Psoas muscle (tissue), 8 donors: ENCODE measurements at places on chromosomes 2 and 18. TPM values are rescaled to one million over a fixed set of nuclear protein-coding genes. Genes with fewer than 3 reads are reported as not detected.

GRCh38 chr2:239345251-239345650, 55.6 kb downstream of the HDAC4 start:
- DNase-seq, result no peak

AQP12A gene
- polyA plus RNA-seq, result not detected

DNA sequence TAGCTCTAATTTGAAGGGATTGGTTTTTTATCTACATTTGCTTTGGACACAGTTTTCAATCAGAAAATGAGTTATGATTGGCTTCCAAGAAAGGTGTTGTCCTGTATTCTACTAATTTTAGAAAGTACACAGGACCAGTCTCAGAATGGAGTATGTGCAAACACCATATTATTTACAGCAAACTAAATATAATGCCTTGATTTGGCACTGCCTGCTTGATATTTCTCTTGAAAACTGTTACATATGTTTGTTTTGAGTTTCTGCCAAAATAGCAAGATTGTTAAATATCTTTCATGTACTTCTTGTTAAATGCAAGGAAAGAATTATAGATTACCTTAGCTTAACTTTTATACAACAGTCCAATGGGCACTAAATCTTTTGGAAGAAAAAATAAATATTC, 694.9 kb downstream of the KCNJ3 start:
- no peak for DNase-seq

GRCh38 chr2:112661656-112662305, 16.0 kb downstream of the SLC20A1 start:
- DNase-seq, result no peak

DNA sequence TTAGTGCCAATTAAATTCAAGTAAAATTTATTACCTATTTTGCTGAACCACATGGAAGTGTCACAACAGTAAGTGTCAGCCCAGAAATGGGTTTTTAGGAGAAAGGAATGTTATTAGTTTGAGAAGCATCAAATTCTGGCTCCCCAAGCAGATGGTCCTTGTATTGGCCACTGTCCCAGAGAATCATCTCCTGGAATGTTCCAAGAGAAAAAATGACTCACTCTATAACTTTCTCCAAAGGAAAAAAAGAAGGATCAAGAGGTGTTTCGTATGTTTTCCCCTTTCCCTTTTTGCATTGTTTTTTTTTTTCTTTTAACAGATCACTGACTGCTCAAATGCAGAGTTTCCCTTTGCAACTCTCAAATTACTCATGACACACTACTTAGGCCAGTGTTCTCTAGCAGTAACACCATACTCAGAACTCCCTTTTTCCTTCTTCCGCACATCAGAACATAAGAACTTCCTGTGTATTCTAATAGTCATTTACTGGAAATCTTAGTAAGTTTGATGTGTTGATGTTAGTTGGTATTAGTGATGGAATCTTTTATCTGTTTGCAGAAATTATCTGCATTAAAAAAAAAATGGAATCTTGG, 390.3 kb downstream of the GPD2 start:
- DNase-seq, result no peak

DNA sequence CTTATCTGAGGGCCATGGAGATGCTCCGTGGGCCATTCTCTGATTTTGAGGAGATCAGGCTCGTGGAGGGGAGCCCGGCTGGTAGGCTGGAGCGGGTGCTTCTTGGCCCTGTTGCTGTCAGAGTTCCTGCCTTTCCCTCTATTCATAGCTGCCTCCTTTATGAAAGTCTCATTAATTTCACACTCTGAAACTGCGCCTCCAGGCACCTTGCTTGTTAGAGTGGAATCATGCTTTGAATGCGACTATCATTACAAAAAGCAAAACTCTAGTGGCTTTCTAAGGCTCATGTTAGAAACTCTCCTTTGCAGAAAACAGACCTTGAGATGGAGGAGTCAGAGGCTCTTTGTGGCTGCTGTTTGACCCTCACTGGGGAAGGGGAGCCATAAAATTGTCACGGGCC, 131.0 kb upstream of the SNTG2 start:
- no peak for DNase-seq

DNA sequence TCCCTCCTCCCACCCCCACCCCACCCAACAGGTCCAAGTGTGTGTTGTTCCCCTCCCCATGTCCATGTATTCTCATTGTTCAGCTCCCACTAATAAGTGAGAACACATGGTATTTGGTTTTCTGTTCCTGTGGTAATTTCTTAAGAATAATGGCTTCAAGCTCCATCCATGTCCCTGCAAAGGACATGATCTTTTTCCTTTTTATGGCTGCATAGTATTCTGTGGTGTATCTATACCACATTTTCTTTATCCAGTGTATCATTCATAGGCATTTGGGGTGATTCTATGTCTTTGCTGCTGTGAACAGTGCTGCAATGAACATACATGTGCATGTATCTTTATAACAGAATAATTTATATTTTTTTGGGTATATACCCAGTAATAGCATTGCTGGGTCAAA, 12.3 kb upstream of the ASAP2 start:
- no peak for DNase-seq

- DNase-seq, result no peak
These were observed 301.2 kb downstream of the NCKAP5 start for GRCh38 chr2:133266926-133267590.

- no peak for DNase-seq
These were observed 117.8 kb downstream of the ATAD2B start for GRCh38 chr2:23809150-23809549.

GRCh38 chr2:9247177-9247576, 40.6 kb downstream of the ASAP2 start:
- no peak for DNase-seq

DNA sequence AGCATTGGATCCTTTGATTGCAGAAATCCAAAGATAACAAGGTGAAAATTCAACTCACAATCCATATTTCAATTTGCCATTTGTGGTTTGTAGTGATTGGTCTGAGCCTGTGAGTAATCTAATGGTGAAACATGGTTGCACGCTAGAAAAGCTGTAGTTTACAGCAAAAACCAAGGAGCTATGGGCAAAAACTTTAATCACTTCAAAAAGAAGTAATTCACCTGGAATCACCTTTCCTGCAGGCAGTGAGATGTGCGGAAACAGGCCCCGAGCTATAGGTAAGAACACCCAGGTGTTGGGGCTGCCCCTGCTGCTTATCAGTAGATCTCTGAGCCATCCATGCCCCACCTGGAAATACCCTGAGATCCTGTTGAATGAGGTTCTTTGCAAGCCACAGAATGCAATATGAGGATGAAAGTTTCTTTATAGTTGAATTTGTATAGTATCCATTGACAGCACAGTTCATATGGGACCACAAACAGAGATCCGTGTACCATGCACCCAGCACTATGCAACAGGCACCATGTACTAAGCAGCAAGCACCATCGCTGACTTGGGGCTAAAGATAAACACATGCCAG, 208.2 kb downstream of the SPP2 start:
- DNase-seq, result no peak

DNA sequence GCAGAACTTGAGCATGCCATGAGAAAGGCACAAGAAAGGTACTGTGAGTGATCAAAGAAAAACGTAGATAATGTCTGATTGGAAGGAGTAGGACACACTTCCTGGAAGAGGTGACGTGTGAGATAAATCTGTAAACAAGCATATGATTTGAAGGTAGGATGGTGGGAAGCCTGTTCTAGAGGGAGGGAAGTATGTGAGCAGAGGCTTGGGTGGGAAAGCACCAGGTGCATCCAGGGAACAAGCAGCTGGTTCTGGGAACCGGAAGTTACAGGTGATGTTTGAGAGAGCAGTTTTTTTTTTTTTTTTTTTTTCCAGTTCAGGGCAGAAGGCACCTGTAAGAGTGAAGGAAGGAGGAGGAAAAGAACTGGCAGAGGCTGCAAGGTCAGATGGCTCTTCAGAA, 116.6 kb upstream of the EFEMP1 start:
- no peak for DNase-seq

NEMP2 gene
- 0.21 TPM for polyA plus RNA-seq

CD302 gene
- 3.1 TPM for polyA plus RNA-seq

LCT gene
- 0.61 TPM for polyA plus RNA-seq

SCN3A gene
- polyA plus RNA-seq, result 0.13 TPM

GRCh38 chr18:21456428-21457178, 143.9 kb downstream of the ESCO1 start:
- no peak for DNase-seq

SMAD4 gene
- polyA plus RNA-seq, result 35.6 TPM
